NCI-H446 (cell line): ENCODE measurements at places on chromosomes 2 and 18.
A peak's percentile ranks its signal among the peaks of the same experiment; 100 is the strongest.

GRCh38 chr2:135685361-135685760, 56.3 kb upstream of the UBXN4 start:
- DNase-seq: no peak

- no peak for DNase-seq
Measured at GRCh38 chr2:74816540-74817303, 17.2 kb upstream of the HK2 start.

DNA sequence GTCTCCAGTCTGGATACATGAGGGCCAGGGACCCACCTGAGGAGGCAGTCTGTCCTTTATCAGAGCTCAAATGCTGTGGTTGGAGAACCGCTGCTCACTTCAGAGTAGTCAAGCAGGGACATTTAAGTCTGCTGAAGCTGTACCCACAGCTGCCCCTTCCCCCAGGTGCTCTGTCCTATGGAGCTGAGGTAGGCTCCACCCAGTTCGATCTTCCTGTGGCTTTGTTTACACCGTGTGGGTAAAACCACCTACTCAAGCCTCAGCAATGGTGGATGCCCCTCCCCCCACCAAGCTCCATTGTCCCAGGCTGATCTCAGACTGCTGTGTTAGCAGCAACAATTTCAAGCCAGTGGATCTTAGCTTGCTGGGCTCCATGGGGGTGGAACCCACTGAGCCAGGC, 731.4 kb upstream of the HS6ST1 start:
- no peak for DNase-seq

DNA sequence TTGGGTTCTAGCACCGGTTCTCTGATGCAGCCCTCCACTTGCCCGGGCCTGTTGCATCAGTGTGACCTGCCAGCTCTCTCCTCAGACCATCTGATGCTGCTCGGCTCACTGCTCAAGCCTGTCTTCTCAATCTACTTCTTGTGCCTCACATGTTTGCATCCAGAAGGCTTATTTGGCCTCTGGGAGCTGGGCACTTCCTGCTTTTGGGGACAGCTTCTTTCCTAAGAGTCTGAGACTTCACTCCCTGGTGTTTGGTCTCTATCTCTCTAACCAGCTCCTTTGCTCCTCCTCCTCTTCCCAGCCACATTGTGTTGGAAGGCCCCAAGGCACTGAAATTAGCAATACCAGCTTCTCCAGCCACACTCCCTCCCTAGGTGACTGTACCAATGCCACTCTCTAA, 212.8 kb downstream of the CDCA7 start:
- peak; percentile 75 for DNase-seq

- DNase-seq: no peak
Measured at GRCh38 chr2:3311601-3312000, 66.0 kb downstream of the EIPR1 start.

- no peak for DNase-seq
Measured at GRCh38 chr18:2653467-2653866, 2.1 kb upstream of the SMCHD1 start.

GRCh38 chr2:80942766-80943165, 638.2 kb upstream of the LRRTM1 start:
- no peak for DNase-seq

GRCh38 chr18:10320791-10321190, 133.6 kb upstream of the APCDD1 start:
- no peak for DNase-seq

GRCh38 chr2:5867056-5867455, 174.9 kb downstream of the SOX11 start:
- DNase-seq: no peak

DNA sequence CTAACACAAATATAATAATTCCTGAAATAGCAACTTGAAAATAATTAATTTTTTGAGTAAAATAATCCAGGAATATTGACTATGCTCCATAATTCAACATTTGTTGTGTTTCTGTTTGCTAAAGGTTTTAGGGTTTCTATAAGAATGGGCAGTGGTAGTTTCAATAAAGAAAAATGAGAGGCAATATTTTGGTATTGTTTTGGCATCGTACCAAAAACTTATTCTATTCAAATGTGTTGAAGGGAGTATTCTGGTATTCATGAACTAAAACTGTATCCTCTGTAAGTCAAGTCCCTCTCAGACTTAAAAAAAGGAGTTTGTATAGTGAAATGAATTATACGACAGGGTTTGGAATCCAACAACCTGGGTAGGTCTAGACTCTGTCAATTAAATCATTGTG, 1245.6 kb upstream of the CELF4 start:
- DNase-seq: no peak

DNA sequence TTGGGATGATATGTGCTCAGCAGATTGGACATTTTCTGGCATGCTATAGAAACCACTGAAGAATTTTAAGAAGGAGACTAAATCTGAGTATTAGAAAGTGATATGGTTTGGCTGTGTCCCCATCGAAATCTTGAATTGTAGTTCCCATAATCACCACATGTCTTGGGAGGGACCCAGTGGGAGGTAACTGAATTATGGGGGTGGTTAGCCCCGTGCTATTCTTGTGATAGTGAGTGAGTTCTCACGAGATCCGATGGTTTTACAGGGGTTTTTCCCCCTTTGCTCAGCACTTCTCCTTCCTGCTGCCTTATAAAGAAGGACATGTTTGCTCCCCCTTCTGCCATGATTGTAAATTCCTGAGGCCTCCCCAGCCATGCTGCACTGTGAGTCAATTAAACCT, 535.9 kb upstream of the VRK2 start:
- no peak for DNase-seq

DNA sequence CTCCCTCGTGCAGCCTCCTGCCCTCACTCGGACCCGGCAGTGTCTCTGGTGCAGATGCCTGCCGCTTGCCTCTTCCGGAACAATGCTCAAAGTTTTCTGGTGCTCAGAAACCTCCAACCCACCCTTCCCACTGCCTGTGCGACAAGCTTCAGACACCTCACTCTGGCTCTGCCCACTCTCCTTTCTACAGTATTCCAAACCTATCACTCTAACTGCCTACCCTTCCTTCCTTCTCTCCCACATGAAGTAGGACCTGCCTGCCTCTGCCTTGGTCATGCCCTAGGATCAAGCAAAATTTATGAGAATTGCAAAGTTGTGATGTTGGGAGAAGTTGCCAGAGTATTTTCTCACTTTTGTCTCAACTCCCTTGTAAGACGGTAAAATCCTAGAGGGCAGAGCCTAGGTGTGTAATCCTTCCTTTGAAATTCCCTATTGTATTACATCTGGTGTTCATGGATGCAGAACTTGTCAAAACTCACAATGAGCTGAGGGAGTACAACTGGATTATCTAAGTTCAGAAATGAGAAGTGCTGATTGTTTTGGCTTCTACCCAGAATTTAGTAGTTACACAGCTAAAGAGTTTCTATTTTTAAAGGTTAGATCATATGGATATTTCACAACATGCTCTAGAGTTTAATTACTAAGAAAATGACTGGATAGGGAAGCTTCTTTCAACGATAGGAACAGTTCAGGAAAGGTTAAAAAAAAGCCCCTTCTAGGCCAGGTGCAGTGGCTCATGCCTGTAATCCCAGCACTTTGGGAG, 7.2 kb downstream of the NPC1 start:
- no peak for DNase-seq

GRCh38 chr18:3451989-3452749, 2.2 kb downstream of the TGIF1 start:
- no peak for DNase-seq
